ENCODE measurements at places on chromosomes 3 and 15.

DNA sequence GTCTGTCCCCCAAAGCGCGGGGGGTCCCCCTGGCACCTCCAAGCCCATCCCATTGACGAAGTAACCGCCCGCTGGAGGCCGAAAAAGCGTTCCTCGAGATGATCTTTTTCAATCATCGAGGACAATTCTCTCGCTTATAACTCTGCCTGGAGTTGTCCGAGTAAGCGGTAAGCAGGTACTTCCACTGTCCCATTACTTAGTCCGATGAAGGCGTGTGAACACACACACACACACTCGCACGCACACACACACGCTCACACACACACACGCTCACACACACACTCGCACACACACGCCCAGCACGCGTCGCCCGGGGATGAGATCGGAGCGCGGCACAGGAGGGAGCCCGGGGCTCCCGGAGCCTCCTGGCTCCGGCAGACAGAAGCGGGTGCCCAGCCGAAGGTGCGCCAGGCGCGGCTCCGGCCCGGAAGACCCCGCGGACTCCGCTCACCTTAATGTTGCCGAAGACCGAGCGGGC lies 430 bp downstream of the SLCO2A1 start:
- no peak for DNase-seq

GRCh38 chr15:46854564-46854963 lies 862.7 kb upstream of the SEMA6D start:
- DNase-seq, result no peak

DNA sequence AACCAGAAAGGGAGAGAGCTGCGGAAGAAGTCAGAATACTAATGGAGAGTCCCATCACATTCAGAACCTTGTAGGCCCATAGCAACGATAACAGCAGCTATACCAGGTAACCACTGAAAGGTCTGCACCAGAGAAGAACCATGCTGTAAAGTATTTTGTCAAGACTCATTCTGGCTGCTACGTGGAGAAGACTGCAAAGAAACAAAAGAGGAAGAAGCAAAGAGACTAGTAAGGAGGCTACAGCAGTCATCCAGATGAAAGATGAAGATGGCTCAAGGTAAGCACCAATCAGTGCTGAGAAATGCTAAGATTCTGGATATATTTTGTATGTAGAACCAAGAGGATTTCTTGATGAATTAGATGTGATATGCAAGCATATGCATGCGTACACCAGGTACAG lies 39.6 kb downstream of the ACAP2 start:
- no peak for DNase-seq

DNA sequence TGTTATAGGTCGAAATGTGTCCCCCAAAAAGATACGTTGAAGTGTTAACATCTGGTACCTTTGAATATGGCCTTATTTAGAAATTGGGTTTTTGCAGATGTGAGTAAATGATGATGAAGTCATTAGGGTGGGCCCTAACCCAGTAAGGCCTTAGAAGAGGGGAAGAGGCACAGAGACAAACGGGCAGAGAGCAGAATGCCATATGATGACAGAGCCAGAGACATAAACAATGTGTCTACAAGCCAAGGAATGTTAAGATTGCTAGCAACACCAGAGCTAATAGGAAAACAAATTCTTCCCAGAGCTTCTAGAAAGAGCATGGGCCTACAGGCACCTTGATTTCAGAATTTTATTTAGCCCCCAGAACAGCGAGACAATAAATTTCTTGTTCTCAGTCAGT lies 693.1 kb upstream of the NECTIN3 start:
- no peak for DNase-seq

DNA sequence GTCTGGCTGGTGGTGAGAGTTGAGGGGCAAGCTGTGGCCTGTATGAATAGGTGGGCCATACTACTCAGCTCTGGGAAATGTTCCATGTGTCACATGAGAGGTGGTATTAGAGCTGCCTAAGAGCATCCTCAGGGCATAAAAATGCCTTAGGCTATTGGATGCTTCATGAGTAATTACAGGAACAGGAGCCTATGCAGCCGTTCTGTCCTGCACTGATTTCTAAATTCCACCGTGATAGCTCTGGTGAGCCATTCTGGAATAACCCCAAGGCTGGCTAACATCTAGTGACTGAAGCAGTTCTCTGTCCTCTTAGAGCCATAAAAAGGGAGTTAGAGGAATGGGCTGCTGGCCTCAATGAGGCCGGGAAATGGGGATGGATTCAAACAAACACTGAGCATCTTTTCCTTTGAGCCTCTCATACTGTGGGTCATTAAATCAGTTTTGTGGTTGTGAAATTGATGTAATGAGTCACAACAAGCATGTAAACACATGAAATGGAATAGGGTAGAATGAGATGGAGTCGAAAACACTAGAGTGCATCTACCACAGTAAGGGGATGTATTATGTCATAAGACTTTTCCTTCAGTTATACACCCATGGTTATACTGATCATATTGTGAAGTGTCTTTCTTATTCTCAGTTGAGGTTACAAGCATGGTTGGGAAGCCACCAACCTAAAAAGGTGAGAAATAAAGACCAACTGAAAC lies 41.0 kb downstream of the DGKG start:
- DNase-seq, result no peak

Measured in T-cell (primary cell).